ENCODE measurements at places on chromosomes 2 and 18.

DNA sequence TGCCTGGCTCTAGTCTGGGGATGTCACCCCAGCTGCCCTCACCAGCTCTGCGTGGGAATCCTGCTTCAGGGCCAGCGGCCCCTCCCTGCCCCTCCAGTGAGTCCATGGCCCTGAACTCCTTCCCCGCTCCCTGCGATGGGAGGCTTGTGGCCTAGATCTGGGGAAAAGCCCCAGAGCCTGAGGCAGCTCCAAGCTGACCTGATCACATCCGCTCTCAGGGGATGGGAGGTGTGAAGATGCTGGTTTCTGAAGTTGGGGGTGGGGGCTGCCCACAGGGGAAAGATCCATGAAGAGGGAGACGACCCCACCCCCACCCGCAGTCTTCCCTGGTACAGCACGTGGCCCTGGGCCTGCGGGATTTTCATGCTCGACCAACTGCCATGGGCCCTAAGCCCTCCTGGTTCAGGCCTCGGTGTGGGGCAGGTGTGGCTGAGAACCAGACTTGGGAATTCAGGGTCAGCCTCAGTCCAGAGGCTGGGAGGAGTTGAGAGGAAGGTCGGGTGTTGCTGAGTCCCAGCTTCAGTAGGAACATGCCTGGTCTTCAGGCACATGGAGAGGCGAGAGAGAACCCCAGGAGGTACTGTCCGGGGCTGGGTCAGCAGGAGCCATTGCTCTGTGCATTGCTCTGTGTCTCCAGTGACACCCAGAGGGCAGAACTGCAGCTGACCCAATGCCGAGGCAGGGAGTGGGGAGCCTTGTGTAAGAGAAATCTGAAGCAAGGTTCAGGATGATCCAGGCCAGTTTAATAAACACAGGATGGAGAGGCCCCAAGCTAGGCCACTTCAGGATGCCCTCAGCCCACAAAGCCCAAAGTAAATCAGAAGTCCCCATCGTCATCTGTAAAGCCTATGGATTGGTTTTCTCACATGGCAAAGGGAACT is 115.1 kb downstream of the CAPN13 start:
- no peaks in the 10 kb centered on the region for H3K36me3 ChIP-seq
- H3K4me1 ChIP-seq = no peaks in the 10 kb centered on the region
- no peaks in the 10 kb centered on the region for H3K27me3 ChIP-seq
- H3K4me3 ChIP-seq = no peak overlapping the region
- no peak overlapping the region for H3K27ac ChIP-seq

DNA sequence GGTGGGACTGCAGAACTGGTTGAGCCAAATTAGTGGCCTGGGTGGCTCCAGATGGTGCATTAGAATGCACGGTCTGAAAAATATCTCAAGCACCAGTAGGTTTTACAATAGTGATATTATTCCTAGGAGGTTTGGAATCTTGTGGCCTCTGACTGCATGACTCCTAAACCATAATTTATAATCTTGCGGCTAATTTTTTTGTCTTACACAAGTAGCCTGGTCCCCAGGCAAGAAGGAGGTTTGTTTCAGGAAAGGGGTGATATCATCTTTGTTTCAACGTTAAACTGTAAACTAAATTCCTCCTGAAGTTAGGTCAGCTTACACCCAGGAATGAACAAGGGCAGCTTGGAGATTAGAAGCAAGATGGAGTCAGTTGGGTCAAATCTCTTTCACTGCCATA is 98.9 kb upstream of the ARL4C start:
- H3K36me3 ChIP-seq = no peaks in the 10 kb centered on the region
- no peak for DNase-seq
- no peak overlapping the region for H3K27ac ChIP-seq

DNA sequence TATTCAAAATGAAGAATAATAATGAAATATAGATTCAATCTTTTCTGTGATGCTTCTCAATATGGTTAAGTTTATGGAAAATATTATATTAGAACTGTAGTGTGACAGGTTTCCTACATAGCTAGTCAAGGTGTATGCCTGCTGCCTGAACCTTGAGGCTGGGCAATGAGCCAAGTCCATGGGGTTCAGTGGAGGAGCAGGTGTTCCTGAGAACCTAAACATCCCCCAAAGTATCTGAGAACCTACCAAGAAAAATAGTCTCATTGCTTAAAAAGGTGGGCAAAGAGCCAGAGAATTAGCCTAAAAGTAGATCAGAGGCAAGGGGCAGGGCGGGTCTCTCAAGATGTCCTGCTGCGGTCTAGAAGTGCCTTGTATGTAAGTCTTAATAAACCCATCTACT is 185.9 kb upstream of the SPHKAP start:
- H3K27me3 ChIP-seq = no peaks in the 10 kb centered on the region
- no peaks in the 10 kb centered on the region for H3K36me3 ChIP-seq
- H3K4me3 ChIP-seq = no peak overlapping the region

DNA sequence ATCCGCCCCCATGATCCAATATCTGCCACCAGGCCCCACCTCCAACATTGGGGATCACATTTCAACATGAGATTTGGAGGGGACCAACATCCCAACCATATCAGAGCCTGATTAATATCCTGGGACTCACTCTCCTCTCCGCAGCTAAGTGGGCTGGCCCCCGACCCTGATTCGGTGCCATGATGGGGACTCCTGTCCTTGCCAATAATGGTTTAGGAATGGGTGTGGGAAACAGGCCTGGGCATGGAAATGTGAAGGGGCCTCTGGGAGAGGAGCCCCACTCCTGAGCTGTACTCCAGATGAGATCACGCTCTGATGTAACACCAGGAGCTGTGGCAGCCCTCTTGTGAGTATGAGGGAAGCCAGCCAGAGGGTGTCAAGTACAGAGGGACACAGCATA is 77.3 kb upstream of the SMAD7 start:
- peaks cover 9% of the 10 kb centered on the region for H3K27me3 ChIP-seq
- H3K27ac ChIP-seq = no peak overlapping the region

DNA sequence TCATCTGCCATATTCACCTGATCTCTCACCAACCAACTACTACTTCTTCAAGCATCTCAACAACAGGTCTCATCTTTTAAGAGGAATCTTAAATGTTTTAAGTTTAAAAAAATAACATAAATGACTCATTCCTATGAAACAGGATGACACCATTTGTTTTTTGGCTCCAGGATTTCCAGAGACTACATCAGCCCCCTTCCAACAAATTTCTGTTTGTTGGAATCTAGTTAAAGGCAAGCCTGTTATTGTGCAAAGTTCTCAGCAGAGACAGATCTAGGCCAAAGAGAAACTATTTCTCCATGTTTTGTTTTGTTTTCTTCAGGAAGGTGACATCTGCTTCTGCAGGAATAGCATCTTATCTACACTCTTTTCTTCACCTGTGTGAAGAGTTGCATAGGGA is 204.8 kb upstream of the SH3BP4 start:
- DNase-seq = no peak
- no peak overlapping the region for H3K4me3 ChIP-seq
- H3K36me3 ChIP-seq = no peaks in the 10 kb centered on the region
- no peak overlapping the region for H3K27ac ChIP-seq
- peaks cover 8% of the 10 kb centered on the region for H3K27me3 ChIP-seq

Measured in activated naive CD8-positive, alpha-beta T cell treated with anti-CD3 and anti-CD28 coated beads, Interleukin-2, amount 10 ng/mL, durations not matched to agents 7 days and 5 days (primary cell).